ENCODE measurements at places on chromosomes 16 and 17. TPM values are rescaled to one million over a fixed set of nuclear protein-coding genes. Genes with fewer than 3 reads are reported as not detected.

Gene HES7
- not detected for total RNA-seq

Gene SULT1A2
- not detected for total RNA-seq

Gene ITGA2B
- total RNA-seq = 0.23 TPM

Gene TSPAN10
- 2.0 TPM for total RNA-seq

Gene RAB11FIP3
- 12.7 TPM for total RNA-seq

Gene SKAP1
- not detected for total RNA-seq

Gene KCNH6
- total RNA-seq = not detected

Gene KCNJ12
- total RNA-seq = under 0.01 TPM

Gene CRYBA1
- not detected for total RNA-seq

Gene FOXF1
- total RNA-seq = not detected

Gene WSCD1
- total RNA-seq = 0.08 TPM

Gene ZNF75A
- 16.1 TPM for total RNA-seq

Gene DHRS13
- total RNA-seq = 3.6 TPM

Gene SEZ6
- not detected for total RNA-seq

Gene MEOX1
- under 0.01 TPM for total RNA-seq

Gene MRM3
- total RNA-seq = 17.6 TPM

Gene NOD2
- 0.59 TPM for total RNA-seq

Gene KRT28
- total RNA-seq = not detected

Gene TBC1D3H
- not detected for total RNA-seq

Gene SBK1
- total RNA-seq = under 0.01 TPM

Gene SLFN11
- 62.4 TPM for total RNA-seq

Gene CCL17
- not detected for total RNA-seq

Gene CES1
- total RNA-seq = 2.0 TPM

Gene SHISA6
- total RNA-seq = not detected

Gene HLF
- under 0.01 TPM for total RNA-seq

Gene TLCD1
- 4.4 TPM for total RNA-seq

Gene C16orf96
- total RNA-seq = not detected

Gene E2F4
- 31.9 TPM for total RNA-seq

Gene ITGAX
- total RNA-seq = not detected

Gene ZNF624
- total RNA-seq = 3.5 TPM

Gene P2RX5
- 0.38 TPM for total RNA-seq

Gene CAPN15
- total RNA-seq = 12.8 TPM

Gene HBQ1
- total RNA-seq = not detected

Gene CCL18
- not detected for total RNA-seq

Gene CLEC10A
- total RNA-seq = 0.70 TPM

Gene TBC1D28
- not detected for total RNA-seq

Gene CHD9NB
- total RNA-seq = 3.5 TPM

Gene TBX4
- not detected for total RNA-seq

Gene RNF157
- 2.3 TPM for total RNA-seq

Gene ANKFN1
- 0.82 TPM for total RNA-seq

Gene TMC8
- total RNA-seq = not detected

Gene EVPLL
- not detected for total RNA-seq

Gene VASN
- 34.6 TPM for total RNA-seq

Gene AOC2
- total RNA-seq = 0.23 TPM

Gene KRTAP3-2
- total RNA-seq = not detected

Gene DHX40
- total RNA-seq = 42.8 TPM

Gene SLC13A2
- total RNA-seq = not detected

Gene PRSS36
- 0.45 TPM for total RNA-seq

Gene NUBP2
- total RNA-seq = 65.2 TPM

Gene MT4
- not detected for total RNA-seq

Gene ASGR2
- not detected for total RNA-seq

Gene TBC1D3G
- total RNA-seq = not detected

Gene DNAAF8
- total RNA-seq = 0.47 TPM

Gene CRISPLD2
- total RNA-seq = 0.98 TPM

Gene CTRB2
- total RNA-seq = not detected

Data from smooth muscle cell of the coronary artery (primary cell).